ENCODE measurements at places on chromosomes 5 and 9.

- no peak for DNase-seq
Observed at GRCh38 chr9:110590816-110591215, 11.3 kb upstream of the SVEP1 start.

DNA sequence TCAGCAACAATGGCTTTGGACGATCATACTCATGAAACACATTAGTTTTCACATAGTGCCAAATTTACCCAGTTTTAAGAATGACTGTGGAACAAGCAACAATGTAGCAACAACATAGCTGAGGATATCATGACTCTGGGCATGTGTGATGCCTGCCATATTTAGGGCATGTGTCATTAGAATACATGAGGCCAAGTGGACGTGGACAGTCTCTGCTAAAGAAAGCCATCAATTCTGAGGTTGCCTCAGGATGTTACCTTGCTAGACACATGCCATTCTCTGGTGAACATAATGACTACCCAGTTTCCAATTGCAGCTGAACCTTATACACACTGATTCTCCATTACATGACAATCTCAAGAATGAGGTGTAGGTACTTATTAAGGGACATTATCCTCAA lies 103.3 kb upstream of the ADAMTS19 start:
- no peak for DNase-seq

DNA sequence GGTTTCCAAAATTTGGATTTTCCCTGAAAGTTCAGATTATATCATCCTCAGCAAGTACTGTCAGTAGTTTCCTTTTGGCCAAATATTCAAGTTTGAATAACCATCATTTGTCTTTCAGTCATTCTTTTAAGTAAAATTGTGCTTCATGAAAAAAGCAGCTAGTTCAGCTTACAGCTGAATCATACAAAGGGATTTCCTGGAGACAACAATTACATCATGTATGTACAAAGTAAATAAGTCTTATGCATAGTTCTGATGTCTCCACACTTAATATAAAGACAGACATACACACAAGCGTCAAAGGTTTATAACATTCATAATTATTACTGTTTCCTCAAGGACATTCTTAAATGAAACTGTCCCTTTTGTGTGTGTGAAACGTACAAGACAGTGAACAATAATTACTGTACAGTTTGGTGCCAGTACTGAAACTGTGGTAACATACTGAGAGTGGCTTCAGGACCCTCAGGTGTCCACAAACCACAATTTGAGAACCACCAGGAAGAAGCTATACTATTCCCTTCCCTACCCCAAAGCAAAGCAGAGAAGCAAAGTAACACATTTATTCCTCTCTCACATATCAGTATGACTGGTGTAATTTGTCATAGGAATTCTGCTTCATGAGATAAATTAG lies 746.6 kb downstream of the TAF11L14 start:
- DNase-seq = no peak

DNA sequence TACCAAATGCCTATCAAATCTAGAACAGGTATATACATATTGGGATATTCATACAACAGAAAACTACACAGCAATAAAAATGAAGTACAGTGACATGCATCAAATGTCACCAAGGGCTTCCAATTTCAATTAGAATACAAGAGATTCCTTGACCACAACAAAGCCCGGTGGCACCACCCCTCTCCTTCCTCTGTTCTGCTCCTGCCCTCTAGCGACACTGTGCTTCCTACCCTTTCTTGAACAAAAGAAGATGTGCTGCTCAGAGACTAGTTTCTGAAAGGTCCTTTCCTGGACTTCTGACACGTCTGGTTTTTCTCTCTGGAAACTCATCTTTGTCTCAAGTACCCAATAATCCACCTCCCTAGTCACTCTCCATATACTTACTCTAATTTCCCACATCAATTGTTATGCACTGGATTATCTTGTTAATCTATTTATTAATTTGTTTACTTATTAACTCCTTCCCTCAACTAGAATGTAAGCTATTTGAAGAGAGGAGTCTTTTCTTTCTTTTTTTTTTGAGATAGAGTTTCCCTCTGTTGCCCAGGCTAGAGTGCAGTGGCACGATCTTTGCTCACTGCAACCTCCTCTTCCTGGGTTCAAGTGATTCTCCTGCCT lies 70.4 kb upstream of the CTSV start:
- peak; percentile 48 for DNase-seq

GRCh38 chr9:109843641-109844040 lies 63.6 kb downstream of the PALM2AKAP2 start:
- peak; percentile 85 for DNase-seq

GRCh38 chr9:89080193-89080592 lies 88.9 kb downstream of the S1PR3 start:
- DNase-seq = no peak

DNA sequence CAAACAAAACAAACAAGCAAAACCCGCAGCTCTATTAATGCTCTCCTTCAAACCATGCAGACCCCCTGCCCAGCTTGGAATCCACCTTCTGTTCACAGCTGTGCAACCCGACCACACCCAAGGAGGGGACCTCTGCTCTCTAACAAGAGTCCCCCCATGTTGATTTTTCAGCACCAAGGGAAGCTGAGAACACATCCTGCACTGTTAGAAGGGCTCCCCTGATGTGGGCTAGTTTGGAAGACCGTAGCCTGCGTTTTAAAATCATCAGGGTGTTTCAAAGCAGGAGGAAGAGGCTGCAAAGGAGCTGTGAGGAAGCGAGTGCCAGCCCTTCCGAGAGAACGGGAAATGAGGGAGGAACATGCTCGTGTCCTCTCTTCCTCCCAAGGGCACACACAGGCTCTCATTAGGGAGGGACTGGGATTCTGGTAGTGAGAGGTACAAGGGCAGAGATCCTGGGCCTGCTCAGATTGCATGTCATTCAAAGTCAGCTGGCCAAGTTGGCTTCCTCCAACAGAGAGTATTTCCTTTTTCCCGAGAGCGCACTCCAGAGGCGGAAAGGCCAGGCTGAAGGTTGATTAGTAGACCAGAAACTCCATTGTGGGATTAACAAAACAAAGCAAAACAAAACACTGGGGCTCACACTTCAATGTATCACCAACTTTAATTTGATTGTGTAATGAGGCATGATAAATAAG lies 185.9 kb downstream of the SEMA6A start:
- DNase-seq = no peak

DNA sequence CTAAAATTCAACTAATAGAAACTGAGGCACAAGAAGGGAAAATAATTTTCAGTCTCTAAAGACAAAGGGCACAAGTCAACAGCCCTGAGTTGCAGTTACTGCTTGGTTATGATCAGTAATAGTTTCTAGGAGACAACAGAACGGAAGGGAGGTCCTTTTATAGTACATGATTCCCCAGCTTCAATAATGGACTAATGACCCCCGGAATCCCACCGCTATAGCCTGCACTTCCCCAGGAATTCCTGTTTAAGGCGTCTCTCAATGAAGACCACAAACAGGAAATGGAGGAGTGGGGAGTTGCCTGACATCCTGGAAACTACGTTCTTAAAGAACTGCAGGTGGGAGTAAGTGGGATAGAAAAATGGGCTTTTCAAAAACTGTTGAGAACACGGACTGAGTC lies 60.6 kb downstream of the DIAPH1 start:
- DNase-seq = no peak

- no peak for DNase-seq
Observed at GRCh38 chr9:129278391-129279237, 100.6 kb upstream of the IER5L start.

DNA sequence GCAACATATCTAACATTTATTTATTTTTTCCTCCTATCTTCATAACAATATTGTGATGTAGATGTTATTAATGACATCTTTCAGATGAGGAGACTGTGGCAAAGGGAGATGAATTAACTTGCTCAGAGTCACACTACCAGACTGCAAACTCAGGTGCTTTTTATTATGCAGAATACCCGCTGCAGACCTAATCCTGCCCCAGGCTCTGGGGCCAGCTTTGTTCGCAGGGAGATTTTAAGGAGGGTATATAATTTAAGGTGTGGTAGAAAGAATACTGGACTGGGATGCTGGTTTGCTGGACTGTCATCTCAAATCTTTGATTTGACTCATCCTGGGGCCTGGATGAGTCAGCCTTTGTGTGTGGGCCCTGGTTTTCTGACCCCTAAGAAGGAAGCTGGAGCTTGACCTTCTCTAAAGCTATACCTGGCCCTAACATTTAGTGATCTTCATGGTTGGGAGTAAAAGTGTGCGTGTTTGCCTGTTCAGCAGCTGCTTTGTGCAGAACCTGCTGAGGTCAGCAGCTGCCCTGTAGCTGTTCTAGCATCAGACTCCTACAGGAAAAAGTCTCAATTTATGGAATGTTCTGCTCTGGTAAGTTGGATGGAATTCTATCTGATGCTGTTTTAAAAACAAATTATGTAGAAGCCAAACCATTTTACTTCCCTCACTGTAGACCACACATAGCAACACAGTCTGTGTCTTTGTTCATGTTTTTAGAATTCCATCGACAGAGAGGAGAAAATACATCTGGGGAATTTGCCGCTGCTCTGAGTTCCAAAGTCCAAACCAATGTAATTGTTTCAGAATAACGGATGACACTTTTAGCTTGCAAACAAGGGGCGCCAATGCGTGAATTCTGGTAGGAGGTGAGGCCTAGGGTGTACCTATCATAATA lies 4.5 kb downstream of the SLC36A1 start:
- no peak for DNase-seq

DNA sequence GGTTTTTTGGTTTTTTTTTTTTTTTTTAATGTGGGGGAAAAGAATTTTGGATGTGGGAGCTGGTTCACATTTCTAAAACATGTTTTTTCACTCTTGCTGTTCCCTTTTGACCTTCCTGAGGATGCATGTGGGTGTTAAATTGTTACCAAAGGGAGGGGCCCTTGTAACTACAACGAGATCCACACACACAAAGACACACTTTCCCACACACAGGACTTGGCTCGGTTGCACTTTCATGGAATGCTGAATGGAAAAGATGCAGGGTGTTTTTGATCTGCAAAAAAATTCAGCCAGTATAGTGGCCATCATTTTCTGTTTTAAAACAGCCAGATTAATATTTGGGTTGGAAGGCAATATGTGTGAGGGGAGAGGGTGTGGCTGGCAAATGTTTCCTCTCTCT lies 576.9 kb downstream of the EBF1 start:
- DNase-seq = no peak

DNA sequence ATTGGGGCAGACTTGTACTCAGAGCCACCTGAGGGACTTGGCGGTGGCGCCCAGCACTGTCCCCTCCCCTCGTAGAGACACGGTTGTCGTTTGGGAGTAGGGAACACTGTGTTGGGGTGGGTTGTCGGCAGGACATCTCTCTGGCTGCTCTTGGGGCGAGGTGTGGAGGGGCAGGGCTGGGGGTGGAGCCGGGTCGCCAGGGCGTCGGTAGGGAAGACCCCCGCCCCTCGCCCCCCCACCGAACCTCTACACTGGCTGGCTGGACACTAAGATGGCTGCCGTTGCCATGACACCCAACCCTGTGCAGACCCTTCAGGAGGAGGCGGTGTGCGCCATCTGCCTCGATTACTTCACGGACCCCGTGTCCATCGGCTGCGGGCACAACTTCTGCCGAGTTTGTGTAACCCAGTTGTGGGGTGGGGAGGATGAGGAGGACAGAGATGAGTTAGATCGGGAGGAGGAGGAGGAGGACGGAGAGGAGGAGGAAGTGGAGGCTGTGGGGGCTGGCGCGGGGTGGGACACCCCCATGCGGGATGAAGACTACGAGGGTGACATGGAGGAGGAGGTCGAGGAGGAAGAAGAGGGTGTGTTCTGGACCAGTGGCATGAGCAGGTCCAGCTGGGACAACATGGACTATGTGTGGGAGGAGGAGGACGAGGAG lies 778 bp downstream of the TRIM41 start:
- no peak for DNase-seq

DNA sequence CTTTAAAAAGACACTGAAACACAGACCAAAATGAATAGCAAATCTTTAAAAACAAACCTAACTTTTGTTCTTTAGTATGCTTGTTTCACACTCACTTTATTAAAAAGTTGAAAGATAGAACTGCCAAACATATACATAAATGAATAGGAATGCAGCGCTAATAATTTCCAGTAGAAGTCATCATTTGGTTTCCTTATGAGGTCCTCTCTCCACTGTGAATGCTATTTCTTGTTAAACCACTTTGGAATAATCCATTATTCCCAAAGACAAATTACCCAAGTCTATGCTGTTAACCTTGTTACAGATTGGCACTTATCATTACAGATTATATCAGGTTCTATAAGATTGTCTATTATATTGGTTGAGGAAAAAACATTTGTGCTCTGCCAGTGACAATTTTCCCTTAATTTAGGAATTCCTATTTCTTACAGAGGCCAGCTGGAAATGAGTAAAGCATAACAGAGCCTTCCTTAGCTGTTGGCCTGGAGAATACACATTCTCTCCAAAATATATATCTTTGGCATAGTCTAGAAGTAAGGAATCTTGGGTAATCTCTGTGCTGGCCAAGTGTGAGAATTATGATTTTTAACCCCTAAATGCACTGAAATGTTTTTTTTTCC lies 29.3 kb upstream of the MINAR2 start:
- no peak for DNase-seq

GRCh38 chr5:177453852-177454396 lies 7.3 kb downstream of the PRR7 start:
- no peak for DNase-seq

- DNase-seq = no peak
Observed at GRCh38 chr9:7154003-7154619, 396.3 kb downstream of the KDM4C start.

GRCh38 chr5:128378632-128379031 lies 159.4 kb downstream of the FBN2 start:
- no peak for DNase-seq

DNA sequence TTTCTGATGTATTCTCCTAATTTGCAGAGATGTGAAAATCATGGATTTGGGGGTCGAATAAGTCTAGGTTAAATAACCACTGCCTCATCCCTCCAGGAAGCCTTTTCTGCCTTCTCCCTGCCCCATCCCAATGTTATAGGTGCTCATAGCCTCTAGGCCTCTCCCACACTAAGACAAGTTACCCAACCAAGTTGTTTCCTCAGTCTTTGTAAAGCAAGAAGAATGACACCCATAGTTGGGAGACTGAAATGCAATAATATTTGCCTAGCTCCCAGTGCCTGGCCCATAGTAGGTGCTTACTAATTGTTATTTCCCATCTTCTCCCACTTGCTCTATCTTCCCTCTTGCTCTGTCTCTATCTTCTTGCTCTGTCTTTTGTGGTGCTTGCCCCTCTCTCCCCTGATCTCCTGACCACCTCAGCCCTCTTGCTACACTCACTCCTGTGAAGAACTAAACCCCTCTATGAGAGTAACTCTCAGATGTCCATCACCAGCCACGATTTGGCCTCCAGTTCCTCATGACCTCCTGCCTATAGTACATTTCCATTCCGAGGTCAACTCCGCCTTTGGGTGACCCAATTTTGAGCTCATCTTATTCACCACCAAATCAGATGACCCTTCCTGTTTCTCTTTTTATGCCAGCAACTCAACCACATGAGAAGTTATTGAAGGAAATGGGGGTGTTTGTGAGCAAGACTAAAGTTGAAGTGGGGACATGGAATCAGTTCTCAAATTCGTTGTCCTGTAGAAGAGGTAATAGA lies 7.0 kb downstream of the AFAP1L1 start:
- no peak for DNase-seq

All from LNCaP clone FGC (cell line).